ENCODE measurements at places on chromosomes 7 and 10. TPM values are rescaled to one million over a fixed set of nuclear protein-coding genes. Genes with fewer than 3 reads are reported as not detected.

- peaks cover 25% of the 10 kb centered on the region for H3K27me3 ChIP-seq
- DNase-seq, result no peak
- no peak overlapping the region for H3K4me3 ChIP-seq
Measured at GRCh38 chr7:47091141-47091540, 490.8 kb downstream of the TNS3 start.

SPDYE2 gene
- total RNA-seq, result not detected

DNA sequence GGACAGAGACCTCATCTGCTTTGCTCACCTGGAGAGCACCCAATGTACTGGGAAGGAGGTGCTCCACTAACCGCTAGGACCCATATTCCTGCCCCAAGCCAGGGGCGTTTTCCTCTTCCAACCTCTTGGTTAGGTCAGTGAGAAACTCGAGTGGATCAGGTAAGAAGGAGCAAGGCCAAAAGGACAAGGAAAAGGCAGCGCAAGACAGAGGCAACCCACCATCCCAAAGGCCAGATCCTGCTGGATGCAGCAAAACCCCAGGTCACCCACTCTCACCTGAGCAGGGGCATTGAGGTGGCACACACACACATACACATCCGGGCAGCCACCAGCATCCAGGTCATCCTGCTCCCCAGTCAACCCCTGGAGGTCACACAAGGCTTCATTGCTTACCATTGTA is 105.1 kb downstream of the GRID1 start:
- H3K27ac ChIP-seq, result no peak overlapping the region
- DNase-seq, result no peak
- H3K27me3 ChIP-seq, result peaks cover 52% of the 10 kb centered on the region
- H3K36me3 ChIP-seq, result no peaks in the 10 kb centered on the region

CLRN3 gene
- not detected for total RNA-seq

- H3K4me3 ChIP-seq, result no peak overlapping the region
- no peak for DNase-seq
- no peak overlapping the region for H3K27ac ChIP-seq
- no peaks in the 10 kb centered on the region for H3K27me3 ChIP-seq
Measured at GRCh38 chr10:47182934-47183703, 116.9 kb upstream of the GDF10 start.

POLR2J2 gene
- 11.4 TPM for total RNA-seq

All from activated T-cell treated with anti-CD3 and anti-CD28 coated beads, Interleukin-2, amount 50 U/mL, for 72 hours (primary cell).